ENCODE measurements at places on chromosomes 3 and 15. TPM values are rescaled to one million over a fixed set of nuclear protein-coding genes. Genes with fewer than 3 reads are reported as not detected.

Gene CCR8
- polyA plus RNA-seq: not detected

Gene CD80
- not detected for polyA plus RNA-seq

Gene GOLGA6L4
- 7.4 TPM for polyA plus RNA-seq

Gene CRYGS
- 3.5 TPM for polyA plus RNA-seq

Gene PSTPIP1
- polyA plus RNA-seq: 2.5 TPM

Gene C15orf61
- polyA plus RNA-seq: 8.7 TPM

Gene FAM107A
- 0.93 TPM for polyA plus RNA-seq

Gene RBP2
- not detected for polyA plus RNA-seq

Gene ACP3
- 0.81 TPM for polyA plus RNA-seq

Gene UBAP1L
- 6.4 TPM for polyA plus RNA-seq

DNA sequence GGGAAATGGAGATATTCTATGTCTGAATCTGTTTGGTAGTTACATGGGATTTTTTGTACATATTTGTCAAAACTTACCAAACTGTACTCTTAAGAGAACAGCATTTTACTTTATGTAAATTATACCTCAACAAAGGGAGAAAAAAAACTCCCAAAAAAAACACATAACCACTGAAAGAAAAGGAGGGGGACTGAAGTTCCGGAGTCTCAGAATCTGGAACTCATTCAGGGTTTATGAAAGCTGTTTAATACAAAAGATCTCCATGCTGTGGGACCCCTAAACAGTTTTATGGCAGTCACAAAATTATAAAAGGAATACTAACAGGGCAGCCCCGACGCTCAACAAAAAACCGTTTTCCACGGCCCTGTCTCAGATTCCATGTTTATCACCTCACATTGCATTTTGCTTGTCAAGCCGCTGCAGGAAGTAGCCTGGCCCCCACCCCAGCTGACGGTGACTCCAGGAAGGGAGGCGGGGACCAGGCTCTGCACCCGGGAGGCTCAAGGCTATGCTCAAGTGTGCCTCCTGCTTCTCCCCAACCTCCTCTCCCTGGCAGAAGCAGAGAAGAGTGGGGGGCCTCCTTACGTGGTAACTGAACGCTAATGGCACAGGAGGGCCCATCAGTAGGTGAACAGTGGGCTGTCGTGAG is 29.3 kb downstream of the RFT1 start:
- no peak for DNase-seq

DNA sequence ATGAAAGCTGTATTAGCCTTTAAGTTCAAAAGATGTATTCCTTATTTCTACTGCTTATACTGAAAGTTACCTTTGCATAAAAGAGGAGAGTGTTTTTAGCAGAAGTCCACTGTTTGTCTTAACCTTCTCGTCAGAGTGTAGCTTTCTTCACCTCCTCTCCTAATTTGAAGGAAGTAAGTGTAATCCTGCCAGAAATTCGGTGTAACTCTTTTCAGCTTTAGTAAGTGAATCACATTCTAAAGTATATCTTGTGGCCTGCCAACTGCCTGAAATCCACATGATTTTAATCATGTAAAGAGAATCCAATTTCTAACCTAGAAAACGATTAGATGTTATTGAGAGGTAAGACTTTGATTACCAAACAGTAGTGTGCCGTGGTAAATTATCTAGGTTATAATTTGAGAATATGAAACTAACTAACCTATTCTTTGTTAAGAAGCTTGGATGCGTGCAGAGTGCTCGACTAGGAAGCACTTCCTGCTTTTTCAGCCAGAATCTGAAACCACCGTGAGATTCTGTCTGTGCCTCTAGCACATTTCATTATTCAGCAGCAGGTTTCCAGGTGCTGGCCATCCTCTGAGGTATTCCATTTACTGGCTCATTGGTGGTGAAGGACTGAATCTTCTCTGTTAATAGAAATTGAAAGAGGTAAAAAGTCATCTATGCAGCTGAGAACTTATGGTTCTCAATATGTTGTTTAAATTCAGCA is 7.5 kb downstream of the GYG1 start:
- no peak for DNase-seq

GRCh38 chr3:101850246-101851051 is 1.1 kb downstream of the NFKBIZ start:
- no peak for DNase-seq

- no peak for DNase-seq
These were observed 950 bp downstream of the ANKDD1A start for GRCh38 chr15:64912379-64913325.

- DNase-seq: no peak
These were observed 121.0 kb upstream of the CDIN1 start for GRCh38 chr15:36458411-36458810.

DNA sequence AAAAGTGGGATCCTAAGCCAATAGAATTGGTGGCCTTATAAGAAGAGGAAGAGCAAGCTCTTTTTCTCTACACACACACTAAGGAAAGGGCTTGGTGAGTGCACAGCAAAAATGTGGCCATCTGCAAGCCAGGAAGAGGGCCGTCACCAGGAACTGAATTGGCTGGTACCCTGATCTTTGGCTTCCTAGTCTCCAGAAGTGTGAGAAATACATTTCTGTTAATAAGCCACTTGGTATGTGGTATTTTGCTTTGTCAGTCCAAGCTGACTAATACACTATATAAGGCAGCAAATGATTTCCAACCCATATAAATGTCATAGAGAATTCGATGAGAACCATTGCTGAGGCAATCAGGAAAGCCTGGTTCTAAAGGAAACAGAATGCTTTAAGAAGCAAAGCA is 816.3 kb upstream of the SEMA6D start:
- no peak for DNase-seq

GRCh38 chr3:14481018-14481645 is 59.0 kb downstream of the GRIP2 start:
- no peak for DNase-seq

DNA sequence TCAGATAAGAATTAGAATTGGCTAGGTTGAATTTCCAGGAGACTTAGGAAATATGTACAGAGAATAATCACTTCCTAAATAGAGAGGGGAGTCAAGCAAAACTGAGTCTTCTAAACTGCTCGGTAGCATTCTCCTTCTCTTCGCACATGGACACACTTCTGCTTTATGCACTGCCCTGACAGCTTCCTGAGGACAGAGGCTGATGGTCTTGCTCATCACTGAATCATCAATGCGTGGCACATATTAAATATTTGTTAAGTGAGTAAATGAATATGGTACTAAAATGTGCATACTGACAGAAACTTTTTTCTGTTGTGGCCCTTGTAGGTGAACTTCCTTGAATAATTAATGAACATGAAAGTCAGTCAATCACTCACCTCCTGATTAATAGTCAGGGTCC is 315.5 kb downstream of the FHIT start:
- no peak for DNase-seq

DNA sequence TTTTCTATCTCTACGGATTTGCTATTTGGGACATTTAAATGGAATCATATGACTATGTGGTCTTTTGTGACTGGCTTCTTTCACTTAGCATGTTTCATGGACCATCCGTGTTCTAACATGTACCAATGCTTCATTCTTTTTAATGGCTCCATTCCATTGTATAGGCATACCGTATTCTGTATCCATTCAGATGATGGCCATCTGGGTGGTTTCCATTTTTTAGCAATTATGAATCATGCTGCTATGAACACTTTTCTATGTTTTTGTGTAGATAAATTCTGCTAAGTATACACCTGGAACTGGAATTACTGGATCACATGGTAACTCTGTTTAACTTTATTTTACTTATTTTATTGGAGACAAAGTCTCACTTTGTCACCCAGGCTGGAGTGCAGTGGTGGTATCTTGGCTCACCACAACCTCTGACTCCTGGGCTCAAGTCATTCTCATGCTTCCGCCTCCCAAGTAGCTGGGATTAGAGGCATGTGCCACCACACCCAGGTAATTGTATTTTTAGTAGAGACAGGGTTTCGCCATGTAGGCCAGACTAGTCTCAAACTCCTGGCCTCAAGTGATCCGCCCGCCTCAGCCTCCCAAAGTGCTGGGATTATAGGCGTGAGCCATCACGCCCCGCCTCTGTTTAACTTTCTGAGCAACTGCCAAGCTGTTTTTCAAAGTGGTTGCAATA is 13.4 kb downstream of the UBP1 start:
- DNase-seq: no peak

DNA sequence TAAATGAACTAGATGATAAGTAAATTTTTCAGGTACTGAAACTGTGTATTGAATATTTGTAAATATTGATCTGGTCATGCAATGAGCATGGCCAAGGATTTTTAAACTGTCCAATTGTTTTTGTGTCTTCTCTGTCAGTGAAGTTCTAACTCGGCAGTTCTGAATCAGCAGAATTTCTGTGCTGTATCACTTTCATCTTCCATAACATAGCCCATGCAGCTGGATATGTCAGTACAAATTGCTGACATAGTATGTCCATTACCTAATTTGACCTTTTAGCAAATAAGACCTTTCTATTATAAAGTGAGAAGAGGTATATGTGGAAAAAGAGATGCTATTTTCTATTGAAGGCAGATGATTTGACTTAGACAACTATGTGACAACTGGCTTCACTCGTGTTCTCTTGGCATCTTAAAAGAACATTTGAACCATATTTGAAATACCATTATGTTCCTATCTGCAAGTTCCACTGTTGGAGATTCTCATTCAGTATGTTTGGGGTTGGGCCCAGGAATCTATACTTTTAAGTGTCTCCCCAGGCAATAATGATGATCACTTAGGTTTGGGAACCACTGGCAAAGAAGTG is 90.4 kb downstream of the CMSS1 start:
- no peak for DNase-seq

DNA sequence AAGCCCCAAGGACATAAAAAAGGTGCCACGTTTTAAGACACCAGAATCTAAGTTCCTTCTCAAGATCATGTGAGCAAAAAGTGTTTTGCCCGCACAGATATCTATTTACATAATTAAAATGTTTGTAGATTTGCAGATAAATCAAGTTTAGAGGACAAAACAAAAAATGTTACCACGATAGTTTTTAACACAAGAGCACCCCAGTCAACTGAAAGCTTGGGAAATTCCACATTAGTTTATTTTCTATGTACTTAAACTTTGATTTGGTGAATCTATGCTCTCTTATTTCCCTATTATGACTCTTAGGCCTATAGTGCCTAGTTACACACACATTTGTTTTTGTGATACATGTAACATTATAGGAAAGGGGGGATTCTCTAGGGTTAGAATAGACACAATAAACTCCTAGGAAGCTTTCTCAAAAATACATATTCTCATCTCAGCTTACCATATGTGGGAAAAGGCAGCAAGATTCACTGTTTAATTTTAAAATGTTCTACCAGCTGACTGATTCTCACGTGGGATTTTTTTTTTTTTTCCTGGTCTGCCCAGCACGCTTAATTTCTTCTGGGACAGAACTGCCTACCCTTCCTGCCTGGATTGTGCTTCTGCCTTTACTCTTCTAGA is 8.4 kb upstream of the LEKR1 start:
- no peak for DNase-seq

GRCh38 chr15:94272251-94272898 is 41.0 kb downstream of the MCTP2 start:
- DNase-seq: no peak

GRCh38 chr15:67685008-67685599 is 140.2 kb upstream of the SKOR1 start:
- peak; percentile 8 for DNase-seq

DNA sequence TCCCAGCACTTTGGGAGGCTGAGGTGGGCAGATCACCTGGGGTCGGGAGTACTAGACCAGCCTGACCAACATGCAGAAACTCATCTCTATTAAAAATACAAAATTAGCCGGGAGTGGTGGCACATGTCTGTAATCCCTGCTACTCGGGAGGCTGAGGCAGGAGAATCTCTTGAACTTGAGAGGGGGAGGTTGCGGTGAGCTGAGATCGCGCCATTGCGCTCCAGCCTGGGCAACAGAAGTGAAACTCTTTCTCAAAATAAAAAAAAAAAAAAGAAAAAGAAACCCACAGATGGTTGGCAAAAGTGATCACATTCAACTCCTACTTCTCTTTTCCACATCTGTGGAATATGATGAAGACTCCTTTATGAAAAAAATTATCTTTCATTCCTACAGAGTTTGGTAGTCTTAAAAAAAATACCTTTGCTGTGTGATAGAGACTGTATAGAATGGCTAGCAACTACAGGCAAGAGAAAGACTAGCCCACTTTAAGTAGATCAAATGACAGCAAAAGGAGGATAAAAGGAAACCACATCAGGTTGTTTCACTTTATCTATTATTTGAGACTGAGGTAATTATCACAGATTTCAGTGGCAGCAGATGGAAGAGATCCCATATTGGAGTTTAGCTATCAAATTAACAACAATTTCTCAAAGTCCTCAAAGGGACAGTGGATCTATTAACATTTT is 172.9 kb upstream of the TSPAN3 start:
- no peak for DNase-seq

GRCh38 chr3:12841970-12842328 is 584 bp upstream of the RPL32 start:
- no peak for DNase-seq

DNA sequence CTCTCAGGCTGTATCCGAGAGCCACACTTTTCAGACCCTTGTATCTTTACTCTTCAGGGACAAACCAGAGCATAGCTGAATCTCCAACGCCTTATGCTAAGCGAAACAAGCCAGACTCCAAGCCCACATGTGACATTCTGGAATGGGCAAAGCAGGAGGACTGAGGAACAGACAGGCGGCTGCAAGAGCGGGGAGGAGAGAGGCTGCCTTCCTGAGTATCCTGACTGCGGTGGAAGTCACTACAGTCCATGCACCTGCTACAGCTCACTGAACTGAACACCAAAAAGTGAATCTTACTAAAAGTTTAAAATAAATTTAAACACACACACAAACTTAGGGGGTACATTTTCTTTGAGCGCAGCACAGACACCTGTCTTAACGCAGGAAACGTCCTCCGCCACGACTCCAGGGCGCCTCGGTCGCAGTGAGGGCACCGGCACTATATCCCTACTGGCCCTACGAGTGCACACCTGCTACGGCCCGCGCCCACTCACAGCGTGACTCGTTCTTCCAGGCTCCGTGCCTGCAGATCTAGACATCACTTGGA is 1.4 kb downstream of the CYFIP1 start:
- DNase-seq: no peak

- DNase-seq: no peak
These were observed 52.2 kb upstream of the ACTC1 start for GRCh38 chr15:34847598-34847997.

- DNase-seq: peak; percentile 9
These were observed 1.3 kb downstream of the DENND4A start for GRCh38 chr15:65790694-65791334.

- no peak for DNase-seq
These were observed 157.7 kb downstream of the NECTIN3 start for GRCh38 chr3:111229301-111229700.

All from hindlimb muscle (tissue), 1 donor.